ENCODE measurements at places on chromosomes 16 and 17. TPM values are rescaled to one million over a fixed set of nuclear protein-coding genes. Genes with fewer than 3 reads are reported as not detected.

DNA sequence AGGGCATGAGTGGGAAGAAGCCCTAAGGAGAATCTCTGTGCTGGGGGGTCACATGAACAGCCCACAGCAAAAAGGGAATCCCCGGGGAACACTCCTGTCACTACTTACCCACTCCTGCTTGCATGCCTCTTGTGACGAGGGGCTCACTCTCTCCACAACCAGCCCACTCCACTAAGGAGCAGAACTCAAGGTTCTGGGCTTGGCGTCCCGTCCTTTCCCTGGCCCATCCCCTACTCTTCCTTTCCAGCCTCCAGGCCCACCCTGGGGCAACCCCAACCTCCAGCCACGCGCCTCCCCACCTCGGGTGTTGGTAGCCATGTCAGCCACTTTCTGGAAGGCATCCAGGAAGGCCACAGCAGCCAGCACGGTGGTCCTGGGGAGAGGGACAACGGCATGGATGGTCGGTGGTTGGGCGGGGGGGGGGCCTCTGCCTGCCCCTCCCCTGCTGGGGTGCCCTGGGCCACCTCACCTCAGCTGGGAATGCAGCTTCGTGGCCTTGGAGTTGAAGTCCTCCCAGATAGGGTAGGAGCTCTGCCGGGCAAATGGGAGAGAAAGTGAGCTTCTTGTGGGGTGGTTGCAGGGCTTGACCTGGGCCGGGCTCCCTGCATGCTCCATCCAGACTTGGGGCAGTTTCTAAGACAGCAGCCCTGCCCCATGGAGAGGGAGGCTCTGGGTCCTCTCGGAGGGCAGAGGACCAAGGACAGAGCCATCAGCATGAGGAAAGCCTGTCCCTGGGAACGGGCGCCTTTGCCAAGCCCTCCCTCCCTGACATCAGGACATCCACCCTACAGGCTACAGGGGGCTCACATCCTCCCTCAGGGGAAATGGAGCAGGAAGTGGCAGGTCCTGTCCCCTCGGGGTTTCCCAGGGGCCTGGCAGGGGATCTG is 5.1 kb downstream of the MTSS2 start:
- DNase-seq: no peak

DNA sequence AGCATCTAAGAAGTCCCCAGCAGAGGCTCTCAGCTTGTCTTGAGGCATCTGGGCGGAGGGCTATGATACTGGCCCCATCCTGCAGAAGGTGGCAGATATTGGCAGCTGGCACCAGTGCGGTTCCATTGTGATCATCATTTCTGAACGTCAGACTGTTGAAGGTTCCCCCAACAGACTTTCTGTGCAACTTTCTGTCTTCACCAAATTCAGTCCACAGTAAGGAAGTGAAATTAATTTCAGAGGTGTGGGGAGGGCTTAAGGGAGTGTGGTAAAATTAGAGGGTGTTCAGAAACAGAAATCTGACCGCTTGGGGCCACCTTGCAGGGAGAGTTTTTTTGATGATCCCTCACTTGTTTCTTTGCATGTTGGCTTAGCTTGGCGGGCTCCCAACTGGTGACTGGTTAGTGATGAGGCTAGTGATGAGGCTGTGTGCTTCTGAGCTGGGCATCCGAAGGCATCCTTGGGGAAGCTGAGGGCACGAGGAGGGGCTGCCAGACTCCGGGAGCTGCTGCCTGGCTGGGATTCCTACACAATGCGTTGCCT is at the start of gene CIITA:
CIITA (plus strand) TSS at position 404 of the 543 bp plus-strand sequence; CDS start at position 533, 129 bp downstream.
- peak; percentile 17 for DNase-seq

DNA sequence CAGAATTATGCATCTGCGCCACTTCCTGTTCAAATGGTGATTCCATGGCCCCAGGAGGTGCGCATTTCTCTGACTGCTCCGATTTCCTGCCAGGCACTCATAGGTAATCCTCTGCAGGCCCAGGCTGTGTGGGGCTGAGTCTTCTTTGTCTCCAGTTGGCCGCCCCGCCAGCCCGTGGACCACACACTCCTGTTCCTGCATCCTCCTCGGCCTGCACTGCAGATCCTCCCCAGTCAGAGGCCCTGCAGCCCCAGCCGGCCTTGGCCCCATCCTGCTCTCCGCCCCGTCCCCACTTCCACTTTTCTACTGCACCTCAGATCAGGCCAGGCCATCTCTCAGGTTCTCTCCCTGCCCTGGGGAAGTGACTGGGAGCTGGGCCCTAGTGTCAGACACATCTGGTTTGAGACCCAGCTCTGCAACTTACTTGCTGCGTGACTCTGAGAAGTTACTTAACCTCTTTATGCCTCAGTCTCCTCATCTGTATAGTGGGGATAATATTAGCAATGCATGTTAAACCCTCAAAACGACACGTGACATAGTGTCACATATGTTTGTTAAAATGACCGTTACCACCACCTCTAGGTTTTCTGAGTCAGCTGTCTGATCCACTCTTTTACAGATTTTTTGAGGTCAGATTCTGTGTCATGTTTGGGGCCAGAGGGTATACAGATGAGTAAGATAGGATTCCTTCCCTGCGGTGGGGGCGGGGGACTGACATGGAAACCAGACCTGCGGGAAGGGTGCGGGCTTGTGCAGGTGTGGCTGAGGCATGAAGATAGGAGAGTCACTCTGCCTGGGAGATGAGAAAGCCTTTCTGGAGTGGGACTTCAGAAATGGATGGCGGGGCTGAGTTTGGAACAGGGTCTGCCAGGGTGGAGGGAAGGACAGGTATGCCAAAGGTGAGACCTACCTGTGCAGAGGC is 12.8 kb downstream of the RAB11FIP4 start:
- no peak for DNase-seq

GRCh38 chr16:27413956-27414355 is 12.0 kb downstream of the IL21R start:
- DNase-seq: no peak

- no peak for DNase-seq
These were observed 45.8 kb downstream of the TEX2 start for GRCh38 chr17:64217249-64217691.

- DNase-seq: no peak
These were observed 1.6 kb downstream of the ITPRIPL2 start for GRCh38 chr16:19115148-19116021.

GRCh38 chr16:11024333-11025053 is 80.1 kb downstream of the CLEC16A start:
- DNase-seq: no peak

DNA sequence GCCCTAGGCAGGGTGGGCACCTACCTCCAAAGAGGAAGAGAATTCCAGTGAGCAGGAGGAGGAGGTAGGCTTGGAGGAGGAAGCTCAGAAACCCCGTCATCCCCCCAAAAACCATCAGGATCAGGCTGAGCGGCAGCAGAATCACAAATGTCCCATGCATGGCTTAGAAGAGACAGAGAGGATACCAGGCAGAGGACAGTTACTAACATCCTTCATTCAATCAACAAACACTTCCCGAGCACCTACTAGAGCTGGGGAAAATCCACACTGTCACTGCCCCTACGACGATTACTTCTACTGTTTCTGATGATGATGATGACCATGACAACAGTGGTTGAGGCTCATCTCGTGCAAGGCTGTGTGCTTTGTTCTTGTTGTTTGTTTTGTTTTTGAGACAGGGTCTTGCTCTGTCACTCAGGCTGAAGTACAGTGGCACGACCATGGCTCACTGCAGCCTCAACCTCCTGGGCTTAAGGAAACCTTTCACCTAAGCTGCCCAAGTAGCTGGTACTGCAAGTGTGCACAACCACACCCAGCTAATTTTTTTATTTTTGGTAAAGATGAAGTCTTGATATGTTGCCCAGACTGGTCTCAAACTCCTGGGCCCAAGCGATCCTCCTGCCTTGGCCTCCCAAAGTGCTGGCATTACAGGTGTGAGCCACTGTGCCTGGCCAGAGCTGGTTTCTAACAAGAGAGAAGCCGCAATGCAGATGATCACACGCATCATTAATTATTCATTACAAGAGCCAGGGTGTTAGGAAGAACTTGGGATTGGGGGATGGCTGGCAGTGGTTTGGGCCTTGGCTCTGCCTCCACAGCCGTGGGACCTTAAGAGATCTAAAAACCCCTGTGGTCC is 18.0 kb downstream of the TMEM114 start:
- DNase-seq: no peak

GRCh38 chr16:73253922-73254480 is 206.1 kb upstream of the ZFHX3 start:
- DNase-seq: no peak

DNA sequence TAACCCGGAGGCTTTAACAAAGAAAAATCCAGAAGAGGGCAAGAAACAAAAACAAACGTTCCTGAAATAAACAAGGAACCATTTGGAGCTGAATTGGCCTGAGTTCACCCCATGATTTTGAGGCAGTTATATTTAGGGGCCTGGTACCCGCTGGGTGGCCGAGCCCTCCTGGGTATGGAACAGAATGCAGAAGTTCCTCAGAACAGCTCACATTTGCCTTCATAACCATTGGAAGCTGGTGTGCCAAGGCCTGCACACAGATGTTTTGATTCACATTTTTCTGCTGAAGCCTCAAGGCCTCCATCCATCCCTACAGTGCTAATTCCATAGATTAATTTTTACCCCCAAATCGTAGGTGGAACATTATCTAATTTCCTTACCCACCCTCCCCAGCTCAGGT is 3.3 kb upstream of the ZFHX3 start:
- DNase-seq: no peak

DNA sequence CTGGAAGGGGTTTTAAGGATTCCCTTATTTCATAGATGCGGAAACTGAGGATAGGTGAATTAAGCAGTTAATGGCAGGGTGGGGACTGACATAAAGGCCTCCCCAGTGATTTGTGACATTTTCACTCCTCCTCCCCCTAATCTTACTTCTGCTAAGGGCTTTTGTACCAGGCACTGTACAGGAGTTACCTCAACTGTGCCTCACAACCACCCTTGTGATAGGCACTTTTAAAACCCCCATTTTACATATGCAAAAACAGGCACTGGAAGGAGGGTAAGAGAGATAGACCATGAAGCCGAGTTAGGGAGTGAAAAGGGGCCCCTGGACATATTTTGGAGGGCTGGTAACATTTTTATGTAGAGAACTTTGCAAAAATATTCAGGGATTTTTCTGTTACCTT is 862 bp upstream of the GDE1 start:
- DNase-seq: no peak

GRCh38 chr16:61228371-61228770 is 807.9 kb downstream of the CDH8 start:
- DNase-seq: no peak

GRCh38 chr16:966035-966434 is 4.7 kb downstream of the LMF1 start:
- DNase-seq: no peak

DNA sequence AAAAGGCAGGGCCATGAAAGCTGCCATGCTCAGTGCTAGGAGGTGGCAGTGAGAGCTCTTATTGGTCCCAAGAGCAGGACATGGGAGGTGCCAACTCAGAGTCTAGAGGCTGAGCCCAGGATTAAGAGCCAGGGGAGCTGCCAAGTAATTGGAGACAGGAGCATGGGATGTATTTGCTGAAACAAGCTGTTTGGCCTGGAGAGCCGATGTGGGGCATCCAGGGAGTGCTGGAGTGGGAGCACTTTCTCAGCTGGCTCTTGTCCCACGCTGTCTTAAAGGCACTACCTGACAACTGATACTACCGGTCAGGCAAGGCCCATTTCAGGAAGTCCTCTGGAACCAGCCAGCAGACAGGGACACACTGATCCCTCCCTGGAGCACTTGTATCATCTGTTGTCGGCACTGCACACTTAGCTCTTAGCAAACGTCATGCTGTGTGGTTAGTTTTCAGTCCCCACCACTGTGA is 19.3 kb downstream of the ANKFN1 start:
- no peak for DNase-seq

DNA sequence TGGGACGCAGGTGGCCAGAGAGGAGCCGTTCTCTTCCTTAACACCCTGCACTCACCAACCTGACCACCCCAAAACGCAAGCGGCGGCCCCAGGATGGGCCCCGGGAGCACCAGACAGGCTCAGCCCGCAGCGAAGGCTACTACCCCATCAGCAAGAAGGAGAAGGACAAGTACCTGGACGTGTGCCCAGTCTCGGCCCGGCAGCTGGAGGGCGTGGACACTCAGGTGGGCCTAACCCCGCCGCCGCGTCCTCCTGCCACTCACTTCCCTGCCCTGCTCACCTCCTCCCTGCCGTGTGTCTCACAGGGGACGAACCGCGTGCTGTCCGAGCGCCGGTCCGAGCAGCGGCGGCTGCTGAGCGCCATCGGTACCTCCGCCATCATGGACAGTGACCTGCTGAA is 4.6 kb upstream of the HSD3B7 start:
- no peak for DNase-seq

DNA sequence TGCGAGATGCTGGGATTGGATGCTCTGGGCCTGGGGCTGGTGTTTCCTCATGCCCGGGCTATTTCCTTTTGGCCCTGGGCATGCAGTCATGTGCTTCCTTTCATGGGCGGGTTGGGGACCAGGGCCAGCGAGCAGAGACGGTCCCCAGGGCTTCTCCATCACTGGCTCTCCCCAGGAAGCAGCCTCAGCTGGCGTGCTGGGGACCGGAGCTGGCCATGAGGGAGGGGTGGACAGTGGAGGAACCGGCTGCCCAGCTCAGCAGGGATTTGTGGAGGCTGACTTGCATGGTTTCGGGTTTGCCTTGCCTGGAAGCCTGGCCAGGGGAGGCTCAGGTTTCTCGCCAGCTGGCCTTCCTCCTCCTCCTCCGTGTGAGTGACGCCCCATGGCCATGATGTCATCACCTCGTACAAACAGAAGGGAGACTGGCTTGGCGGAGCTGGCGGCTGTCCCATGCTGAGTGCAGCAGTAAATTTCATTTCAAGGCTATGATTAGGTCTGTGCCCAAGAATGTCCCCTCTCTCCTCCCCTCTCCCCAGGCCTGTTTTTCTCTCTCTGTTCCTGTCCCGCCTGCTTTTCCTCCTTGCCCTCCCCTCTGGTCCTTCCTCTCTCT is 8.9 kb upstream of the TIMP2 start:
- no peak for DNase-seq

- no peak for DNase-seq
These were observed 58.8 kb downstream of the SF3B3 start for GRCh38 chr16:70582280-70582978.

DNA sequence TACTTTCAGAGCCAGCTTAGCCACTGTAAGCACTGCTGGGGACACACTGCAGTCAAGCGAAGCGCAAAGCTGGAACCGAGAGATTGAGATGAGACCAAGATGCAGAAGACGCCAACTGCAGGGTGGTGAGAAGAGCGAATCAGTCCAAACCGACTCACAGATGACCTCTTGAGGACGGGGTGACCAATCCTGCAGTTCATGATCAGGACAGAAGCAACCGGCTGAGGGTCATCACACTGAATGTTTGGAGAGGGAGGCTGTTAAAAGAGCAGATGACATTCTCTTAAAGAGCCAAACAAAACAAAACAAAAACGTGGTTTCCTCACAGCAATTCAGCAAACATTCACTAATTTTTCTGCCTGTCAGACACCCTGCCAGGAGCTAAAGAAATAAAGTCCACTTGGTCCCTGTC is 8.5 kb downstream of the HASPIN start:
- no peak for DNase-seq

The PYDC1 gene
- not detected for total RNA-seq

The TOX3 gene
- total RNA-seq: 0.08 TPM

The CACNG4 gene
- total RNA-seq: 0.05 TPM

The CNGB1 gene
- not detected for total RNA-seq

The CCL17 gene
- total RNA-seq: 26.2 TPM

The LGALS9C gene
- 0.61 TPM for total RNA-seq

The HNF1B gene
- 0.16 TPM for total RNA-seq

The SRCIN1 gene
- 0.16 TPM for total RNA-seq

The DNAH3 gene
- total RNA-seq: not detected

The G6PC1 gene
- total RNA-seq: not detected

The TM4SF5 gene
- total RNA-seq: not detected

The ADGRG1 gene
- total RNA-seq: 11.9 TPM

The HOXB4 gene
- total RNA-seq: 1.4 TPM
